ENCODE measurements at places on chromosomes 2 and 18.

GRCh38 chr2:221255862-221256261 lies 316.2 kb downstream of the EPHA4 start:
- no peaks in the 10 kb centered on the region for H3K4me1 ChIP-seq
- no peak overlapping the region for H3K4me3 ChIP-seq
- no peaks in the 10 kb centered on the region for H3K36me3 ChIP-seq
- no peak overlapping the region for H3K27ac ChIP-seq
- no peak for DNase-seq
- no peaks in the 10 kb centered on the region for H3K27me3 ChIP-seq

GRCh38 chr18:53544917-53545316 lies 679.6 kb downstream of the MBD2 start:
- H3K4me1 ChIP-seq: no peaks in the 10 kb centered on the region
- H3K4me3 ChIP-seq: no peak overlapping the region
- H3K36me3 ChIP-seq: no peaks in the 10 kb centered on the region
- no peaks in the 10 kb centered on the region for H3K27me3 ChIP-seq
- no peak for DNase-seq
- no peak overlapping the region for H3K27ac ChIP-seq

GRCh38 chr2:239311132-239312040 lies 89.4 kb downstream of the HDAC4 start:
- no peaks in the 10 kb centered on the region for H3K27me3 ChIP-seq
- H3K4me3 ChIP-seq: peak overlapping the region; percentile 95
- DNase-seq: peak; percentile 95

- no peaks in the 10 kb centered on the region for H3K27me3 ChIP-seq
- H3K4me1 ChIP-seq: peaks cover 52% of the 10 kb centered on the region
- DNase-seq: no peak
- H3K36me3 ChIP-seq: peaks cover 2% of the 10 kb centered on the region
Observed at GRCh38 chr2:230798769-230799399, 65.9 kb upstream of the ITM2C start.

DNA sequence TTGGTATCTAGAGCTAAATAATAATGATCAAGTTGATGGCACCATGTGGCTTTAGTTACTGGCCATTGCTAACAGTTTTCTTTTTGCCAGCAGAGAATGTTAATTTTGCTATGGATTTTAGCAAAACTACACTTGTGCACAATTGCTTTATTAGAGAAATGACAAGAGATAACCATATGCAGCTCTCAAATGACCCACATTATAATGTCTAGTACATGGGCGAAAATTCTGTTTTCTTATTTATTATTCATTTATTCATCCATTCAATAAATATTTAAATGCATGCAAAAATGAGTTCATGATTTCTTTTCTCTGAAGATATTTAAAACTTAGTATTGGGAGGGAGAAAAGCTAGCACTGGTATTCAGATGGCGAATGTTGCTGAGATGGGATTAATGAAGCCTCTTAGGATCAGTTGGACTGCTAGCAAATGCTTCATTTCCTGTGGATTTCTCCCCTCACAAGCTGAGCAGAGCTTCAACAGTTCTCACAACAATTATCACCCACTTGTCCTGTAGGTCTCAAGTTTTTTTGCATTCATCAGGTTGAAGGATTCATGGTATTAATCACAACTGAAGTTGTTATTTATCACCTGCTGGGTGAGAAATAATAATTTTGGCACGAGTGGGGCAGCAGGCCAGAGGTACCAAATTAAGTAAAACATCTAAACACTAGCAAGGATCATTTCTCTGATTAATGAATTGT lies 95.2 kb downstream of the MTX2 start:
- H3K4me3 ChIP-seq: no peak overlapping the region
- H3K27me3 ChIP-seq: no peaks in the 10 kb centered on the region
- no peak for DNase-seq
- H3K4me1 ChIP-seq: no peaks in the 10 kb centered on the region

All from psoas muscle (tissue), 8 donors.